Activated CD8-positive, alpha-beta memory T cell treated with anti-CD3 and anti-CD28 coated beads, Interleukin-2, amount 10 ng/mL, durations not matched to agents 7 days and 5 days (primary cell): ENCODE measurements at places on chromosomes 1 and 21.

DNA sequence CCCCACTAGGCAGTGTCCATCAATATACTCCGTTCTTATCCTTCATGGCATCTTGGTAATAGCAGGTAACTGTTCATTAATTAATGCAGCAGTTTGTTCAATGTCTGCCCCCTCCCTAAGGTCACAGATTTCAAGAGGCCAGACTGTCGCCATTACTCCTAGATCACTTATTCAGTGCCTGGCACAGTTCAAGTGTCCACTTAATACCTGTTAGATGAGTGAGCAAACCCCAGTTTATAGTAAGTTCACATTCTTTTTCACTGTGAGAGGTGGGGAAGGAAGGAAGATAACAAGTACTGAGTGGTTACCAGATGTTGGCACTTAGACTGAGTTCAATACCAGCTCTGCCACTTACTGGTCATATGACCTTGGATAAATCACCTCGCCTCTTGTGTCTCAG lies 36.4 kb downstream of the OPRD1 start:
- DNase-seq = no peak

GRCh38 chr1:6987940-6988339 lies 202.7 kb downstream of the CAMTA1 start:
- DNase-seq = no peak

GRCh38 chr1:246281195-246281594 lies 225.9 kb downstream of the SMYD3 start:
- no peak for DNase-seq

GRCh38 chr21:45373991-45374816 lies 30.8 kb upstream of the COL18A1 start:
- no peak for DNase-seq
